Epithelial cell of proximal tubule (primary cell): ENCODE measurements at places on chromosomes 2 and 18. TPM values are rescaled to one million over a fixed set of nuclear protein-coding genes. Genes with fewer than 3 reads are reported as not detected.
A peak's percentile ranks its signal among the peaks of the same experiment; 100 is the strongest.

CCDC141 gene
- total RNA-seq, result not detected in 2 replicates

ACTG2 gene
- total RNA-seq, result not detected in 2 replicates

REG3G gene
- not detected in 2 replicates for total RNA-seq

DNA sequence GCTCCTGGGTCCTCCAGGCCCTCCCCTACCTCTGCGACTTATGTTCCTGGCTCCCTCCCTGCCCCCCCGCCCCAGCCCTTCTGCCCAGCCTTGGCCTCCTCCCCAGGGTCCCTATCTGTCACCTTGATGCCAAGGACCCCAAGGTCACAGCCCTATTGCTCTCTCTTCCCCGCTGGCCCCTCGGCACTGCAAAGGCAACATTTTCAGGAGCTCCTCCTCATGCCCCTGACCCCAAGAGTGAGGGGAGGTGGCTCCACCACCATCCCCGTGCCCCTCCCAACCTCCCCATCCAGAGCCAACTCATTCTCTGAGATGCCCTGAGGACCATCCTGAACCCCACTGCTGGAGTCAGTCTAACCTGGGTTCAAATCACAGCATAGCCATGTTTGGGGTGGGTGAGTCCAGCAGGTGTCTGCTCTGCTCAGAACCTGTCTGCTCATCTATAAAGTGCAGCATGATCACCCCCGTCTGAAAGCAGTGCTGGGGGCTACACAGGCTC, 11.7 kb downstream of the LIMS2 start:
- no peak for DNase-seq

CRYGC gene
- total RNA-seq, result not detected in 2 replicates

MYO1B gene
- 66.5 and 69.6 TPM in 2 replicates for total RNA-seq

DNA sequence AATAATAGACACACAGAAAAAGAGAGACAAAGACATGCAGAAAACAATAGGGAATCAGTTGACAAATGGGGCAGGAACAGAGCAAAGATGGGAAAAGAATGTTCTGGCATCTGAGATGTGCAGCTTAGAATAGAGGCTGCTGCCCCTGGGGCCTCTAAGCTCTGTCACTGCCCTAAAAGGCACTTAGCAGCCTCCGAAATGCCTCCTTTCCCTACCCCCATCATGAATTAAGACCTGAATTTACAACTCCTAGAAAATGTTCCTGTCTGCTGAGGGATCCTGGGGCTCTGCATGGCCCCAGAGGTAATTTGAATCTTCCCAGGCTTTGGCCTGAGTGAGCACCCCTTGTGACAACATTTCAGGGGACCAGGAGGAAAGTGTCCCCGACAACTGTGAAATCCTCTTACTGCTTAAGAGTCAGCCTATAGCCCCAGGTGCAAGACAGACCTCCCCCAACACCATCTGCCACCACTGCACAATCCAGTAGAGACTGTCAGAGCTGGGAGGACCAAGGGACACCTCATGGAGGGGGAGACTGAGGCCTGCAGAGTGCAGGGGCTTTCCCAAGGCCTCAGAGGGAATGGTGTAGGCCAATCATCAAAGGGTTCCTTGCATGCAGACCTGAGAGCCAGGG, 24.8 kb downstream of the MRPL35 start:
- no peak for DNase-seq

GRCh38 chr2:50529600-50530218, 502.2 kb downstream of the NRXN1 start:
- peak; percentile 6 for DNase-seq

- no peak for DNase-seq
Measured at GRCh38 chr2:105731511-105731910, 13.2 kb upstream of the NCK2 start.

AGXT gene
- total RNA-seq, result not detected in 2 replicates

DNA sequence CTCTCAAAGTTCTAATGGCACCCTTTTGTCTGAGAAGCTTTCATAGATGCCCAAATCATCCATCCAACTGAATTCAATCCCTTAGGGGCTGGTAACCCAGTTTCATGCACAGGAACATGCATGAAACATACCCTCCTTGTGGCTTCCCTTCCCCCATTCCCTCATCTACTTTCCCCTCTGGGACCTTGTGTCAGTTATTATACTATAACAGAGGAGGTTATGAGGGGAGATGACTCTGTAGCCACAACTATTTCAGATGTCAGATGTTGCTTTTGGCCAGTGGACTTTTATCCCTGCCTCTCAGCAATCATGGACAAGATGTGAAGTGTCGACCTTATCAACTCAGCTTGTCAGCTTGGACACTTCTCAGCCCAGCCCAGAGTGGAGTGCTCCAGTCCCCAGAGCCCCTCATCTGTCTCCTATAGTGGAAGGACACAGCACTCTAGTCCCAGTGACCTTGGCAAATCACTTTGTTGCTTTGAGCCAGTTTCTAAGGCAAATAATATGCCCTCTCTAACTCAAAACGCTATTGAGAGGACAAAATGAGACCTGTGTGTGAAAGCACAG, 8.4 kb downstream of the DHRS9 start:
- DNase-seq, result no peak

GRCh38 chr2:20327370-20327769, 23.3 kb downstream of the PUM2 start:
- no peak for DNase-seq

NOSTRIN gene
- 0.36 and 3.1 TPM in 2 replicates for total RNA-seq

DNA sequence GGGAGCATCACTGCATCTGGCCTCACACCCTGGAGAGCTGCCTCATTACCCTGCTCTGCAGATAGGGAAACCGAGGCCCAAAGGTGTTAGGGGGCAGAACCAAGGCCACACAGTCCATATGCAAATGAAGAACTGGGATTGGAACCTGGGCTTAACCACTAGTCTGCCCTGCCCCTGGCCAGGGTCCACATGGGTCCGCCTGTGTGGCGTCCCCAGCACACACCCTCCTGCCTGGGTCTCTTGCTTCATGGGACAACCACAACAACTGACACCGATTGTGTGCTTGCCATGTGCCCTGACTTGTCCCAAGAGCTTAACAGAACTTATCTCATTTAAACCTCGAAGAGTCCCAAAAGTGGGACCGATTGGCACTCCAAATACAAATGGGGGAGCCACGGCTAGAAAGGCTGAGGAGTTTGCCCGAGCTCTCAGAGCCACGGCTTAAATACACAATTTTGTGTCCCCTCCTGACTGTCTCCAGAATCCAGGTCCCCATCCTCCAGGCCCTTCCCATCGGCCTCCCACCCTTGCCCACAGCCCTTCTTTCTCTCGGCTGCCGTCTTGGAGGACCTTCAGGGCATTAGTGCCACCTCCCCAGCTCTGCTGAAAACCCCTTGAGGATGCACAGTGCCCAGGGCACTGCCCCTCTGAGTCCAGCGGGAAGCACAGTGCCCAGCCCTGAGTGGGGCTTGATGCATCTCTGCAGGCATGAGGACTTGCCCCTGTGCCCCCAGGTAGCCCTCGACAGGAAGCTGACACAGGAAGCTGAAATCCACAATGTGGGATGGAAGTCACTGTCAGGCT, 5.8 kb upstream of the DUSP2 start:
- DNase-seq, result no peak

DNA sequence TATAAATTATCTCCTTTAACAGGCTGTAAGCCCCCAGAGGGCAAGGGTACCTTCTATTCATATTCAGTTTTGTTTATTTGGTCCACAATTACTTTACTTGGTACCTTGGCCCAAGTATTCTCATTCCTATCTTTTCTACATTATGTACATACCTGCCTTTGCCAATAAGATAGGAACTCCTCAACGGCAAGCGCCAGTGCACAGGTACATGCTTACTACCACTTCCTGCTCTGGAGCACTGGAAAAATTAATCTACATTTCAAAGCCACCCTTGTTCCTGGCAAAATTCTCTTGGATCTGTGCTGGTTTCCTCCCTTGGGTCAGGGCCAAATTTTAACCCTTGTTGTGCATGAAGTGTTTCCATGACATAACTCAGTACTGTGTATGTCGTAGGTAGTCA, 34.3 kb upstream of the LMAN1 start:
- no peak for DNase-seq

DNA sequence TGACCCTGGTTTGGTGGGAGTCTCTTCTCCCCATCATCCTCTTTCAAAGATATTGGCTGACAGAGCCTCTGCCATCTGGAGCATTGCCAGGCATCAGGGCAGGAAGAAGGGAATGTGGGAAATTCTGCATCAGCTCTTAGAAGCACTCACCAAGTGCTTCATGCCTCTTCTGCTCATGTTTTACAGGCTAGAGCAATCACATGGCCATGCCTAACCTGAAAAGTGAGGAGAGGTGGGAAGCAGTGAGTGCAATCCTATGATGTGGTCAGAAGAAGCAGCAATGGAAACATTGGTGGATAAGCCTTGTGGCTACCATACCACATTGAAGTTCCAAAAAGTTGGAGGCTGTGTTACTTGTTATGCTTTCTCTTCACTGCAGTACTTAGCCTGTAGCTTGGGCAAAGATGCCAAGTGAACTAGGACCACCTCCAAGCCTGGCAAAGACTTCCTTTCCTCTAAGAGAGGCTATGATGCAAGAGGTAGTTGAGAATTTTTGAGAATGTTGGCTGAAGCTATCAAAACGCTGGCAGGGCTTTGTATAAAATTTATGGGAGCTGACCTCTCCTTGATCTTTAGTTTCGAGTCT, 64.1 kb downstream of the BCL2L11 start:
- DNase-seq, result no peak

- peak; percentile 83 for DNase-seq
Measured at GRCh38 chr2:178279142-178279541, 84.8 kb downstream of the OSBPL6 start.

ASNSD1 gene
- 24.3 and 36.5 TPM in 2 replicates for total RNA-seq

GRCh38 chr18:45059695-45060094, 379.0 kb downstream of the SETBP1 start:
- peak; percentile 42 for DNase-seq

DNA sequence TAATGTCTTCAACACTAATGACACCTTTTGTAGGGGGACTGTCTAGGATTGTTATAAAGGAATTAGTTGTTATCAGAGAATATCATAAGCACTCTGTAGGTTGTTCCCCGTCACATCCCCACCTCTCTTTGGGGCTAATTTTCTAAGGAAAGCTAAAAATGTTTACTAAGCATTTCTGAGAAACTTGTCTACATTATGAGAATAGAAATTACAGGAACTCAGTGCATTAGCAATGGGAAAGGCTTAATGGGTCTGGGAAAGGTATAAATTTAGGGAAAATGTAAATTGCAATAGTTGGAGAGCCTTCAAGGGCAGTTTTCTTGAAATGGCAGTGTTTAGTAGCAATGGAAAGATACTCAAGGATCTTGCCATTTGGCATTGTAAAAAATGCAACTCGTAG, 257.2 kb upstream of the NRP2 start:
- no peak for DNase-seq

GREB1L gene
- 5.1 and 6.2 TPM in 2 replicates for total RNA-seq

DNA sequence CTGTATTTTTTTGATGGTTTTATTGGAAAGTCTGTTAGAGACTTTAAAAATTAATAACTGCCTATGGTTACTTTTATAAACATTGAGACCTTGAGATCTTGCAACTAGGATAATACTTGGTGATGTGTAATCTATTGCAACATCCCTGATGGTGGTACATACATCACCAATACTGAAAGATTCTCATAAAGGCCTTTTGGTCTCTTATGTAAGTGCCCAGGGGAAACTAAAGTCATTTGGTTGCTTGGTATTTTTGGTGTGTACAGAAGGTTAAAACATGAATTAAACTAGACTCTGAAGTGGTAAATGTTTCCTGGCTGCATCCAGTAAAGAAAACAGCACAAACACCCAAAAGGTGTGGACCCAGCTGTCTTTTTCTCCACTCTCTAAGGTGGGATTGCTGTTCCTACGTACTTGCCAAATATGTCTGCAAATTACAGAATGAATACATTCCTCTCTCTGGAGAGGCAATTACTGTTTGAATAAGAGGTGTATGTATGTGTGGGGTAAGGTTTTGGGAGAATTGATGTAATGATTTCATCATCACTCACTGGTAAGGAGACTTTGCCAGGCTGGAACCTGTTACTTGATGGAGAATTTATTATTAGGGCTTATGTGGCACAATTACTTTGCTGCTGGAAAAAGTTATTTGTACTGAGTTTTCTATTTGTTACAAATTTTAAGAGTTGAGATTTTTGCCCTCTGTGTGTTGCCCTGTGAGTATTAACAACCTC, 3.6 kb downstream of the B3GNT2 start:
- no peak for DNase-seq

- no peak for DNase-seq
Measured at GRCh38 chr18:7520200-7520785, 46.8 kb upstream of the PTPRM start.

DNA sequence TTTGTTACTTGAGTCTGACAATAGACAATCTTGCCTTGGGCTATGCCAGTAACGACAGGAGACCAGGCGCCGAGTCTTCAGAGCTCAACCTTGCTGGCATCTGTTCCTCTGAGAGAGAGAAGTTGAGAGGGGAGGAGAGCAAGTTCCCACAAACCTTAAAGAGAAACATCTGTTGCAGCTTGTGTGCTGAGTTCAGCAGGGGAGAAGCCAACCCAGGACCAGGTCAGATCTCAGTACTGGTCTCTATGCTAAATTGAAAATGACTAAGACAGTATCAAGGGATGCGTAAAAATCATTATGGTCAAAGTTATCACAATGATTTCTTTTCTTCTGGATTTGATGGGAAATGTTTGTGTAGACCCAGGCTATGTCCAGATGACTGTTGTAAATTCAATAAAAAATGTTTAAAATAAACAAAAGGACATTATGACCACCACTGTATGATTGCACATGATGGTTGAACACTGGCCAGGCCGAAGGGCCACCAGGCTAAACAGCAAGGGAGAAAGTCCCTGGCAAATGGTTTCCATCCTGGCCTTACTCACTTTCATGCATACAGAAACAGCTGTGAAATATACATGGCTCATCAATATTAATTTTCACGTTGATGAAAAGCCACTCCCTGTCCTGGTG, 100.3 kb upstream of the PMAIP1 start:
- no peak for DNase-seq

DNA sequence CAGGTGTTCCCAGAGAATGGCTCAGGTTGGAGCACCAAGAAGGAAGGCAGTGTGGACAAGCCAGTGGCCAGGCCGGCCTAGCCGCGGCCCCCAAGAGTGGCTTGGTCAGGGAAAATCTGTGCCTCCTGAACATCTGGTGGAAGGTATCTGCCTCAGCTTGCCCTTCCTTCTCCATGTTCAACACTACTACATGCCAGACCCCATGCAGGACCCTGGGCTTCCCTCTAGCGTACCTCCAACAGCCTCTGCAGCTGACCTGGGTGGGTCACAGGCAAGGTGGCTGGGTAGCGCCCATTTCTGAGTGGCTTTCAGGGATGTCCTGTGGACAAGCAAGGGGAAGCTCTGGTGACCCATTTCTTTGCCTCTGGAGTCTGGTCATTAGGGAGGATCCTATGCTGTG, 7.7 kb downstream of the WNT10A start:
- DNase-seq, result no peak

DNA sequence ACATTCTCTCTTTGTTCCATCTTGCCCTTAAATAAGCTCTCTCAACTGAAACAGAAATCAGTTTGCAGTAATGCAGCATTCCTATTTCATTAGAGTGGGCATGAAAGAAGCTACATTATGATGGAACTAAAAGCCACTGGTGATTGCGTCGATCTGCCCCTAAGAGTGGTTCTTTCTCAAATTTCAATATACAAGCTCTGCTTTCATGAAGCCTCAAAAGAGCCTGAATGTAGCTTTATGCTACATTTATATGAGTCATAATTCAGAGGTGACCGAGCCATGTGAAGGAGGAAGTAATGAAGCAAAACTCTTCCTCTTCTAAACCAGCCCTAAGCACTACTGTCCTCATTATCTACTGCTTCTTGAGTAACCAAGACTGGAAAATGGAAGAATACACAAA, 64.8 kb upstream of the CYTIP start:
- no peak for DNase-seq

- DNase-seq, result no peak
Measured at GRCh38 chr18:56298935-56299334, 339.5 kb downstream of the TXNL1 start.
